Endothelial cell of umbilical vein (primary cell): ENCODE measurements at places on chromosomes 4 and X. TPM values are rescaled to one million over a fixed set of nuclear protein-coding genes. Genes with fewer than 3 reads are reported as not detected.

GRCh38 chr4:97394653-97395052 is 748.6 kb downstream of the STPG2 start:
- H3K27ac ChIP-seq: no peak overlapping the region
- H3K27me3 ChIP-seq: no peaks in the 10 kb centered on the region
- H3K4me3 ChIP-seq: no peak overlapping the region

GRCh38 chrX:87702795-87703194 is 185.2 kb downstream of the KLHL4 start:
- no peaks in the 10 kb centered on the region for H3K27me3 ChIP-seq
- no peak overlapping the region for H3K4me3 ChIP-seq
- no peaks in the 10 kb centered on the region for H3K36me3 ChIP-seq
- H3K27ac ChIP-seq: no peak overlapping the region

DNA sequence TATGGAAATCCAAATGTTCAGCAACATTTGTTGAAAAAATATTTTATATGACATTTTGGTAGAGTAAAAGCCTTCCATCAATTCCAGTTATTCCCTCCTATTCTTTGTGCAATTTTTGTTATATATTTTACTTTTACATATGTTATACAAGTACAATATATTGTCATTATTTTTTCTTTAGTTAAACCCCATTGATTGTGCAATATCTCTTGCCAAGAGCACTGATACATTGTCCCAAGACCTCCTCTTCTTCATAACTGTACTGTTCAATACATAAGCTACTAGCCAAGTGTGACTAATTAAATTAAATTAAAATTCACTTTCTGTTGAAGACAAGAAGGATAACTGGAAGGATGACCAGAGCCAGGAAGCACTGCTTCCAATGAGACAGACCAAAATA is 527.5 kb downstream of the TMA16 start:
- H3K4me3 ChIP-seq: no peak overlapping the region
- DNase-seq: no peak
- H3K27me3 ChIP-seq: no peaks in the 10 kb centered on the region
- no peaks in the 10 kb centered on the region for H3K4me1 ChIP-seq

- H3K4me1 ChIP-seq: no peaks in the 10 kb centered on the region
- H3K27me3 ChIP-seq: no peaks in the 10 kb centered on the region
- no peaks in the 10 kb centered on the region for H3K36me3 ChIP-seq
- no peak overlapping the region for H3K4me3 ChIP-seq
Observed at GRCh38 chrX:14694611-14695010, 165.3 kb downstream of the GLRA2 start.

DNA sequence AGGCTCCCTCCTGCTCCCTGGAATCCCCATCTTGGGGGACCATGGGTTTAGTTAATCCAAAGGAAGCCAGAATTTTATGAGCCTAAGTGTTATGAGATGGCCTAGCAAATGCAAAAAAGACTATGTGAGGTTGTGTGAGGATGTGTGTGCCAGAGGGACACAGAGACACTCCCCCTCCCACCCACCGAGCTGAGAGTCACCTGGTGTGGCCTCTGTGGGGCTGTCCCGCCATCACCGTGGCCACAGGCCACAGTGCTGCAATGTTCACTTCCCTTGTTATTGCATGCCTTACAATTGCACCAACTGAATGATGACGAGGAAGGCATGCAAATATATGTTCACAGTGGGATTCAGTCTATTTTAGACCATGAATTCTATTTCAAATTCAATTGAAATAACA is 601 bp upstream of the FGFBP2 start:
- no peak overlapping the region for H3K4me3 ChIP-seq
- no peaks in the 10 kb centered on the region for H3K36me3 ChIP-seq

GRCh38 chrX:11564546-11564945 is 101.2 kb downstream of the ARHGAP6 start:
- H3K27me3 ChIP-seq: no peaks in the 10 kb centered on the region
- no peak for DNase-seq
- H3K4me3 ChIP-seq: no peak overlapping the region
- no peak overlapping the region for H3K27ac ChIP-seq

DNA sequence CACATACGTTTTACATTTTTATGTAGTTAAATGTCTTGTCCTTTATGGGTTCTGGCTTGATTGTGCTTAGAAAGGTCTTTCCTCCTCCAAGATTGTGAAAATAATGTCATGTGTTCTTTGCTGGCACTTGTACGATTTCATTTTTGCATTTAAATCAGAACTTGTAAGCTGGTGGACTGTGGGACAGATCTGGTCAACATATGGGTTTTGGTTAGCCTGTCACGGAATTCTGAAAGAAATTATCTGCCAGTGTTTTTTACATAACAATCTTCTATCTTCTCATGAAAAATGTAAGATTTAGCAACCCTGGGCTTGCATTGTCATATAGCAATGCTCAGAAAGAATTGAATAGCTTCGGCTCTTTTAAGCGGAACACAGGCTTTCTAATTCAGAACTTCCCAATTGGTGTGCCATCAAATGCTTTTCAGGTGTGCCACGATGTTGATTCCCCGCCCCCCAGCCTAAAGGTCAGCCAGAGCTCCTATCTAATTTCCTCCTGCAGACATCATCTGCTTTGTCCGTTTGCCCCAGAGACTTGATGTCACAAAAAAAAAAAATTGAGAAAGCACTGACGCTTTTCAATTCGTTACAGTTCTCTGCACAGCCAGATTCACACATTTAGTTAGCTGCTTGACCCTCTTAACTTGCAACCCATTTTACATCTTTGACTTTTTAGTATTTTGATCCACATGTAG is 16.2 kb downstream of the AFF1 start:
- no peak overlapping the region for H3K4me3 ChIP-seq
- H3K36me3 ChIP-seq: no peaks in the 10 kb centered on the region
- peaks cover 14% of the 10 kb centered on the region for H3K4me1 ChIP-seq
- no peaks in the 10 kb centered on the region for H3K27me3 ChIP-seq
- DNase-seq: no peak
- H3K27ac ChIP-seq: no peak overlapping the region

DNA sequence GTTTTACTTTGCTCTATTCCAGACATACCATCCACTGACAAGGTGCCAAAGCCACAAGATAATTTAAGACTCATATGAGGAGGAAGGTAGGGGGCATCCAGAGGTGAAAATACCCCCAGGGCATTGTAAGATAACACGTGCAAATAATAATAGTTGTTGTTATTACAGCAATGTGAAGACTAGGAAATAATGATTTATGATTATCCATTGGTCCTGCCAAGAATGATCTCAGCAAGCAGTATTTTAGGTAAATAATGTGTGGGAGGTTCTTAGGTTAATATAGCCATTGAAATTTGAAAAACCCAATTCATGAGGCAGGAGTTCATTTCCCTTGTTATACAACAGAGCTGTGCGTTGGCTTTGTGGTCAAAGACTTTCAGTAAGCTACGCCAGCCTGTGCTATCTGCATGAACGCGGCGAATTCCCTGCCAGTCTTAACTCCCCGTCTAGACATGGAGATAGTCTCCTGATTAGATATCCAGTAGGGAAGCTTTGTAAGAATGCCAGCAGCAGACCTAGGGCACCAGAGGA is 47.2 kb upstream of the MXRA5 start:
- H3K36me3 ChIP-seq: no peaks in the 10 kb centered on the region
- DNase-seq: peak; percentile 33
- H3K4me1 ChIP-seq: no peaks in the 10 kb centered on the region
- no peaks in the 10 kb centered on the region for H3K27me3 ChIP-seq
- no peak overlapping the region for H3K27ac ChIP-seq

DNA sequence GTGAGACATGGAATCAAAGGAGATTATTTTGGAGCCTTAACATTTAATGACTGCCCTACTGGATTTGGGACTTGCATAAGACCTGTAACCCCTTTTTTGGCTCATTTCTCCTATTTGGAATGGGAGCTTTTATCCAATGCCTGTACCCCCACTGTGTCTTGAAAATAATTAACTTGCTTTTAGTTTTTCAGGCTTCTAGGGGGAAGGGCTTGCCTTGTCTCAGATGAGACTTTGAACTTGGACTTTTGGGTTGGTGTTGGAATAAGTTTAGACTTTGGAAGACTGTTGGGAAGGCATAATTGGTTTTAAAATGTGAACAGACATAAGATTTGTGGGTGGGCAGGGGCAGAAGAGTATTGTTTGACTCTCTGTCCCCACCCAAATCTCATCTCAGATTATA is 189.1 kb upstream of the POU3F4 start:
- H3K36me3 ChIP-seq: no peaks in the 10 kb centered on the region
- no peak overlapping the region for H3K4me3 ChIP-seq
- H3K4me1 ChIP-seq: no peaks in the 10 kb centered on the region
- H3K27ac ChIP-seq: no peak overlapping the region
- no peaks in the 10 kb centered on the region for H3K27me3 ChIP-seq

- H3K27ac ChIP-seq: no peak overlapping the region
- H3K27me3 ChIP-seq: no peaks in the 10 kb centered on the region
- H3K4me3 ChIP-seq: no peak overlapping the region
- no peak for DNase-seq
- no peaks in the 10 kb centered on the region for H3K4me1 ChIP-seq
Observed at GRCh38 chr4:137705171-137705783, 173.0 kb upstream of the PCDH18 start.

The F8A2 gene
- not detected in 2 replicates for total RNA-seq

The GLRA3 gene
- total RNA-seq: not detected in 2 replicates

- H3K27me3 ChIP-seq: no peaks in the 10 kb centered on the region
- H3K27ac ChIP-seq: no peak overlapping the region
- peaks cover 34% of the 10 kb centered on the region for H3K4me1 ChIP-seq
- no peak overlapping the region for H3K4me3 ChIP-seq
- DNase-seq: no peak
- H3K36me3 ChIP-seq: no peaks in the 10 kb centered on the region
Observed at GRCh38 chrX:153921511-153922446, 4.3 kb downstream of the ARHGAP4 start.

- H3K27ac ChIP-seq: no peak overlapping the region
- no peak for DNase-seq
- no peak overlapping the region for H3K4me3 ChIP-seq
- H3K36me3 ChIP-seq: no peaks in the 10 kb centered on the region
- H3K27me3 ChIP-seq: no peaks in the 10 kb centered on the region
Observed at GRCh38 chr4:22030307-22030706, 81.7 kb upstream of the KCNIP4 start.

DNA sequence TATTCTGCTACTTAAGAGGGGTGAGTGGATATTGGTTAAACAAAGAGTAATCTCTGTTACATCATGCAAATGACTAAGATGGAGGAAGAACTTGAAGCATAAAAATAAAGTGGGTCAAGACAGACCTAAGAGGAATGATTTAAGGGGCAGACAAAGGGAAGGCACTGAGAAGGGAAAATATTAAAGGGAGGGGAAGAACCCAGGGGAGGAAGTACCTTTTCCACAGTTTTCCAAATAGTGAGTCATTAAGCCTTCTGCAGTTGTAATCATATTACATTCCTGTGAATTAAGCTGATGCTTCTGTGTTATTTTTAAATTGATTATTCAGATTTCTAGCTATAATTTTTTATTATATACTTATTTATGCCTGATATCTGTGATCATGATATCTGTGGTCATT is 253.3 kb downstream of the CENPC start:
- no peaks in the 10 kb centered on the region for H3K4me1 ChIP-seq
- no peak overlapping the region for H3K4me3 ChIP-seq
